Calu3 (cell line): ENCODE measurements at places on chromosomes 12 and 14.
A peak's percentile ranks its signal among the peaks of the same experiment; 100 is the strongest.

DNA sequence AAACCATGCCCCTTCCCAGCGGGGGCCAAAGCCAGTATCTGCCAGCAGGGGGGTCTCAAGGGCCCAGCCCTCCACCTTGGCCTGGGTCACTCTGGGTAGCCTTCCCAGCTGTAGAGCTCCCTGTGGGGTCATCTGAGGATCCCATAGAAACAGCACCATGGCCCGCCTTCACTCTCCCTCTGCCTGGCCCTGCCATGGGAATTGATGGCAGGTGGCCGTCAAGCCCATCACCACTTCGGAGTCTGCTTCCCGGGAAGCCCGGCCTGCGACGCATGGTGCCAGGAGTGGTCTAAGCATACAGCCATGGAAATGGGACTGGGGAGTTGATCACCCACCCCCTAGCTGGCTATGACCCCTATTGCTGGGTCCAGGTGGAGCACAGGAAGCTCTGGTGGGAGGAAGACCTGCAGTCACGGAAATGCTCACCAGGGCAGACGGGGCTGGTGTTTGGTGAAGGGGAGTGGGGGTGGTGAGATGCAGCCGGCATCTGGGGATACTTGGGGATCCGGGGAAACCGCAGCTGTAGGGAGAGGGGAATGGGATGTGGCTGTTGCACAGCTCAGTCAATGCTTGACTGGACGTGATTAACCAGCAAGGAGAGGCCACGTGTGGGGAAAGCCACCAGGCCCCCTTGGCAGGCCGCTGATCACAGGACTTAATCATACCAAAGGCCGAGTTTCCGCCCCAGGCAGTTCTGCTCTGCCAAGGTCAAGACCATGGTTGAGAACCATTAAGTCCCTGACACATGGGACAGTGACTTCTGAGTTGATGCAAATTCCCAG lies 52.2 kb upstream of the DIO3 start:
- DNase-seq = no peak

- DNase-seq = no peak
Observed at GRCh38 chr14:71959055-71959454, 26.8 kb downstream of the RGS6 start.

DNA sequence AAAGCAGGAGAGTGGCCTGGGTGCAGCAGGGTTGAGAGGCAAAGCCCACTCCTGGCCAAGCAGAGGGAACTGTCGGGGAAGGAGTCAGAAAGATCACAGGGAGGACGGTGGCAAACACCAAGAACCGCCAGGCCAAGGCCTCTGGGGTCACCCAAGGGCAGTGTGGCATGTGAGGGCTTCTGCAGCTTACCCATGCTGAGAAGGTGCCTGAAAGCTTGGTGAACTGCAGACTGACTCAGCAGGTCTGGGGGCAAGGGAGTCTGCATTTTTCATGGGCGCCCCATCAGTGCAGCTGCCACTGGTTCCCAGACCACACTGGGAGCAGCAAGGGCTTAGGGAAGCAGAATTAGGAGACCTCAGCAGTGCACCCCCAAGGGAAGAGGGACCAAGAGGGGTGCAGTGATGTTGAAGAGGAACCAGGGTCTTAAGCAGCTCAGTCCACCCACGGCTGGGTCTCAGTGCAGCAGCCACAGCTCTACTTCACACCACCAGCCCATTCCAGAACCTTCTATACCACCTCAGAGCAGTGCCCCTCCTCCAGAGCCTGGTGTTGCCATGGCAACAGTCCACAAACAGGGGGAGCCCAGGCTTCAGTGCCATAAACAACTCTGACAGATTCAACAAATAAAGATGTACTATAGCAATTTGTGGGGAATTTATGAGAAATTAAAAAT lies 59.4 kb downstream of the ITPK1 start:
- no peak for DNase-seq

GRCh38 chr14:72332046-72332445 lies 399.8 kb downstream of the RGS6 start:
- no peak for DNase-seq

DNA sequence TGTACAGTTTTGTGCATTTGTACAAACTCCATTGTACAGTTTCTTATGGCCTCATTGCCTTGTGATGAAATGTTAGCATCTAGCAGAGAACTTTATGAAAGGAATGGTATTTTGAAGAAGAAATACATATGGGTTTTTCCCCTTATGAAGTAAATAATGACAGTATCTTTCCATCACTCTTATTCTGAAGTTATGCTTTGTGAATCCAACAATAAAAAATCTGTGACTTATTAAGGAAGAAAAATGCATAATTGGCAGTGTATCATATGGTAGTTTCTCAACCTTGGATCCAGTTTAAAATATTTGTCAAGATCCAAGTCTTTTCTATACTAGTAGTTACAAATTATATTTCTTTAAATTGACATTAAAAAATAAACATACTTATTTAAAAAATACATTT lies 859.1 kb upstream of the FLRT2 start:
- DNase-seq = no peak

GRCh38 chr12:71949646-71950045 lies 11.0 kb downstream of the TPH2 start:
- no peak for DNase-seq

DNA sequence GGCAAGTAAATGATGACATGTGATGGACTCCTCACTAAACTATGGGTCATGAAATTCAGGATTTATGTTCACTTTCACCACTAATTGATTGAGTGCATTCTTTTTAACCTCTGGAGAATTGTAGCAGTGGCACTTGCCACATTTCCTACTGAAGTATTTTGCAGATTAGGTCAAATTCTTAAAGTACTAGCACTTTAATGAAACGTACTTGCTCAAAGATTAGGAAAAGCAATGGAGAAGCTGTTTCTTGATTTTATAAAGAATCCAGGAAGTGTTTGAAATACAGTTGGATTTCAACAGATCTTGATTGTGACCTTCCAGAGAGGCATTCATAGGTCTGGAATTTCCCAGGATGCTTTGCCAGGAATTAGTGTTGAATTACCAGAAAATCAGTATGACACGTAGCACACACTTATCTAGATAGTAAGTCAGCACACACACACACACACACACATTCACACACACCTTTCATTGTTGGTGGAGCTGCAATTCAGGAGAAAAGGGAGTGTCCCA lies 162.6 kb downstream of the MYRFL start:
- peak; percentile 86 for DNase-seq

- DNase-seq = no peak
Observed at GRCh38 chr14:97604731-97605130, 807.5 kb downstream of the VRK1 start.

DNA sequence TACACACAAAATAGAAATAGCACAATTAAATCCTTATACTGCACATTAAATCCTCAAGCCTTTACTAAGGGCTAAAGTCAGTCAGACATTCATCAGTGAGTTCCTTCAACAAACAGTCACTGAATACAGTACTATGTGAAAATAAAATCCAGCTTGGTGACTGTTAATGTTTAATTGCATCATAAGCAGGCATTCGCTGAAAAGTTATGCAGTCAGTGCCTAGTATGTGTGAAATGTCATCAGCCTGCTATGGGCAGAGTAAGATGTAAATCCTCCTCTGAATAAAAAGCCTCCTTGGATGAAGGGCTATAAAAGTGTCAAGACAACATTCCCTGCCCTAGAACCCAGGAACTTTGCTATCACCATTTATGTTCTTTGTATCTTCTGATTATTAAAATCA lies 116.4 kb downstream of the PRICKLE1 start:
- no peak for DNase-seq

GRCh38 chr12:27000961-27001360 lies 13.2 kb downstream of the TM7SF3 start:
- DNase-seq = no peak

DNA sequence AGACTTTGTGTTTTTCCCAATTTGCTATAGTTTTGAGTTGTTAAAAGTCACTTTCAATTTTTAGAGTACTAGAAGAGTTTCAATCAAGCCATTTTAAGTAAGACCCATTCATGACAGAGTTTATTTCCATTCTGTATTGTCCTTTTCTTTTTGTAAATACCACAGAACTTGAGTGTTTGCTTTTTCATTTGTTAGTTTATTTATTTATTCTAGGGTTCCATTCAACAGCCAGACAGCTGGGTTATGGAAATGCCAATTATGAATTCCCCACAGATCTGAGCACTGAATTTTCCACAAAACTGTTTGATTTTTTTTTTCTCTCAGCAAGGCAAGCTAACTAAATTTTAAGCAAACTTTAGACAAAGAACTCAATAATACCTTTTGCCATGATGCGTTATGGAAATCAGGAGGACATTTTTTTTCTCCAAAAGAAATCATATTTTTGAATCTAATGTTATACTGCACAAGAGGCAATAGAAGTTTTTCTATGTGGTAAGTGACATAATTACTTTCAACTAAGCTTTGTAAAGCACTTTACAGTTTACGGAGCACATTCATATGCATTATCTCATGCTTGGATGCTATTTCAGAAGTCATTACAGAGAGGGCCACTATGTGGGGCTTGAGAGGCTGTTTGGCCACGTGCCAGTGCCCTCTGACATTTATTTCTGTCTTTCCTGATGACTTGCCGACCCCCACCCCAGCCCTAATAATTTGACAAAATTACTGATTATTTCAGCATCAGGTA lies 181.5 kb downstream of the VRK1 start:
- no peak for DNase-seq

DNA sequence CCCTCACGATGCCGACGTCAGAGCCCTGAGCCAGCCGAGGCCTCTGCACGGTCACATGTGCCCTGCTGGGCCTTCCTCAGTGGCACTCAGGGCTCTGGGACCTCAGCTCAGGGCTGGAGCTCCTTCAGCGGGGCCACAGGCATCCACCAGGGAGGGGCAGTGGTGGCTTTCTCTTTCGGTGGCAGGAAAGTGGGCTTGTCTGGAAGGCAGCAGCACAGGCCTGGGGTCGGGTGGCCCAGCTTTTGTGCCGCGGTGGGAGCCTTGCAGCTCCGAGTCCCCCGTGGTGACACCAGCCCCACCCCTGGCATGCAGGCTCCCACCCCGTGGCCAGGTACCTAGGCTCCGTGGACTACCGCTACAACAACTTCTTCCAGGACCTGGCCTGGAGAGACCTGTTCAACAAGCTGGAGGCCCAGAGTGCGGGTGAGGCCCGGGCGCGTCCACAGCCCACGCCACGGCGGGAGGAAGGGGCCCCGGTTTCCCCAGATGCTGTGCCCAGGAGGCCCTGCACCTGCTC lies 14.2 kb upstream of the TEX22 start:
- no peak for DNase-seq

DNA sequence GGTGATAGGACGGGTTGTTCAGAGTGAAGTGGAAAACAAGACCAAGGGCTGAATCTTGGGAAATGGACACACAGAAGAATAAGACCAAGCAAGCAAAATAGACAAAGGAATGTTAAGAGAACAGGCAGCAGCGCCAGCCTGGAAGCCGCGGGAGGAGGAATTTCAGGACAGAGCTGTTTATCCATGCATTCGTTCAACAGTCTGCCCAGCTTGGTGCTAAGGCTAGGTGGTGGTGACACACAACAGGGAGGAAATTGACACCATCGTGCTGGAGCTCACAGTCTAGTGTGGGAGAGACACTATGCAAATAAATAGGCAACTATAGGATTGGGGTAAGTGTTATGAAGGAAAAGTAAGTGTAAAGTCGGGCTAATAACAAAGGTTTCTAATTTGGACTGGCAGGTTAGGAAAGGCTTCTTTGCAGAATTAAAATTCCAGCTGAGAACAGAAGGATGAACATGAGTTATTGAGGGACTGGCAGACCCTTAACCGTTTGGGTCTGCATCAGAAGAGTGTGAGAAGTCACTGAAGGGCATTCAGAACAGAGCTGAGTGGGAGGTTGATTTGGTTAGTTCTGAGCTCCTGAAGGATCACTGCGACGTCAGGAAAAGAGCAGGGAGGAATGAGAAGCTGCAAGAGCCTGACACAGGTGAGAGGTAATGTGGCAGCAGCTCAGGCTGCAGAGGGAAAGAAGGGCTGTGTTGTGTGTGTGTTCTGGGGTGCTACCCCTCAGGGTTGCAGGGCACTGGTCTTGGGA lies 242.6 kb upstream of the FKBP4 start:
- no peak for DNase-seq

- DNase-seq = no peak
Observed at GRCh38 chr14:74910556-74910955, 12.5 kb downstream of the RPS6KL1 start.

GRCh38 chr12:104694161-104694560 lies 237.4 kb downstream of the CHST11 start:
- no peak for DNase-seq

DNA sequence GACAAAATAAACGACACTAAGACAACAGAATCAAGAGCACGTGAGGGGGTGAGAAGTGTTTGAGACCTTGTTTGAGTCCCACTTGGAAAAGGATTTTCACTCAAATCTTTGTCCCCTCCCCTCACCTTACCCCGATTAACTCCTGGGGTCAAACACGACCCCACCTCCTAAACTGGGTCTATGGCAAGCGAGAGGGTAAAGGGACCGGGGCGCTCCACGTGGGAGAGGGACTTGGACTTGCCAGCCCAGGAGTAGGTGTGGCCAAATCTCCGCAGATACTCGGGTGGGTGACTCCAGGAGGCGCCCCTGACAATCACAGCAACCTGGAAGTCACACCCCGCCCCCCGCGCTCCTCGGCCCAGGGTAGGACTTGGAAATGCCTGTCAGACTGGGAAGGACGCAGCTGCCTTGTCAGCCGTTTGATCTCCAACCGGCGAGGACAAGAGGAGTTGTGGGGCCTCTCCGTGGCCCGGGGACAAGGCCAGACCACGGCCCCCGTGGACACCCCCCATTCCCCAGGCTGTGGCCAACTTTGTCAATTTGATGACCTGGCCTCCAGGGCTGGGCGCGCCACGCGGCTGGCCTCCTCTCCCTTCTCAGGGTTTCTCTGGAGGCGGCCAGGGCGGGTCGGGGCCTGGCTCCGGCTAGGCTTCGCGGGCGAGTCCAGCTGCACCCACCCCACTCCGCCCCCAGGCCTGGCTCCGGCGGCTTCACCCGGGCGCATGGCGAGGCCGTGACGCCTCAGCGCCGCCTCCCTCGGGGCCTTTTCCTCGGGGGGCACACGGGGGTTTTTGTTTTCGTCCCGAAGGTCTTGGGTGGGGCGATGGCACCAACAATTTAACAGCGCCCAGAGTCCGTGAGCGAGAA lies 1.1 kb upstream of the BCL11B start:
- DNase-seq = peak; percentile 22

GRCh38 chr14:23667134-23667533 lies 31.0 kb downstream of the DHRS2 start:
- DNase-seq = no peak

DNA sequence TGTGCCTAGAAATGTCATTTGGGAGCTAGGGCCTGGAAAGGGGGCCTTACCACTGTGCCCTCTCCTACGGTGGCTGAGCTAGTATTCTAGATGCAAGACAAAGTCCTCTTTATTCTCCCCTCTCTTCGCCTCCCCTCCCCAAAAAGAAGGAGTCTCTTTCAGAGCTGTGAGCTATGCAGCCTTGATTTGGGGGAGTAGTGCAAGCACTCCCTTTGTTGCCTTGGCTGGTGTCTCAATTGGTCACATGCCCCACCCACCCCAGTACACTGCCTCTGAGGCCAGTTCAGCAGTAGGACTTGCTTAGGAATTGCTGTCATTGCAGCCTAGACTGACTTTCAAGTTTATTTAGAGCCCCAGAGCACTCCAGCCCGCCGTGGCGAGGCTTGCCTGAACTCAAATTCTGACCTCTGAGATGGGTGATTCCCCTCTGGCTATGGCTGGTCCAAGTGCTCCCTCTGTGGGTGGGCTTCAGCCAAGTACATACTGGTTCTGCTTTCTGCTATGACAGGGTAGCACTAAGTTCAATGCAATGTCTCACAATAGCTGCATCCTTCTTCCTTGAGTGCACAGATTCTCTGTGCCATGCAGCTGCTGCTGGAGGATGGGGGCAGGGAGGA lies 37.0 kb upstream of the FBXO33 start:
- peak; percentile 19 for DNase-seq

- DNase-seq = no peak
Observed at GRCh38 chr14:83874662-83875061, 1655.3 kb upstream of the FLRT2 start.
